DMS153 (cell line): ENCODE measurements at places on chromosomes 2 and 18.

DNA sequence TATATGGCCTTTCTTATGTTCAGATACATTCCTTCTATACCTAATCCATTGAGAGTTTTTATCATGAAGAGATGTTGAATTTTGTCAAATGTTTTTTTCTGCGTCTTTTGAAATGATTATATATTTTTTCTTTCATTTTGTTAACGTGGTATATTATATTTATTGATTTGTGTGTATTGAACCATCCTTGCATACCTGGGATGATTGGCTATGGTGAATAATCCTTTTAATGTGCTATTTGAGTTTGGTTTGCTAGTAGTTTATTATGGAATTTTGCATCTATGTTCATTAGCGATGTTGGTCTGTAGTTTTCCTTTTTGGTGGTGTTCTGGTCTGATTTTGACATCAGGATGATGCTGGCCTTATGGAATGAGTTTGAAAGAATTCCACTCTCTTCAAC lies 11.8 kb downstream of the IL36G start:
- no peak for DNase-seq

DNA sequence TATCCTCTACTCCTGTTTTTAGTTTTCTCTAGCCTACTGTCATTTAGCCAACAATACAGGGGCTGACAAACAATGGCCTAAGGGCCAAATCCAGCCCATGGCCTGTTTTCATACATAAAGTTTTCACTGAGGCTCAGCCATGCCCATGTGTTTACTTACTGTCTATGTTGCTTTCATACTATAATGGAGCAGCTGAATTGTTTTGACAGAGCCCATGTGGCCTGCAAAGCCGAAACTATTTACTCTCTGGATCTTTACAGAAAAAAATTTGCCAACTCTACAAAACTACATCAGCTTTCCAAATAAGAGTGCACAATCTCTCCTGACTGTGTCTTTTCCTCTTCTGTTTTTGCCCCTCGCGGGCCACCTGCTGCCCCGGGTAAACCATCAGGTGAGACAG lies 24.0 kb downstream of the LGALSL start:
- no peak for DNase-seq

GRCh38 chr2:196169516-196169915 lies 1.9 kb downstream of the STK17B start:
- DNase-seq = no peak

DNA sequence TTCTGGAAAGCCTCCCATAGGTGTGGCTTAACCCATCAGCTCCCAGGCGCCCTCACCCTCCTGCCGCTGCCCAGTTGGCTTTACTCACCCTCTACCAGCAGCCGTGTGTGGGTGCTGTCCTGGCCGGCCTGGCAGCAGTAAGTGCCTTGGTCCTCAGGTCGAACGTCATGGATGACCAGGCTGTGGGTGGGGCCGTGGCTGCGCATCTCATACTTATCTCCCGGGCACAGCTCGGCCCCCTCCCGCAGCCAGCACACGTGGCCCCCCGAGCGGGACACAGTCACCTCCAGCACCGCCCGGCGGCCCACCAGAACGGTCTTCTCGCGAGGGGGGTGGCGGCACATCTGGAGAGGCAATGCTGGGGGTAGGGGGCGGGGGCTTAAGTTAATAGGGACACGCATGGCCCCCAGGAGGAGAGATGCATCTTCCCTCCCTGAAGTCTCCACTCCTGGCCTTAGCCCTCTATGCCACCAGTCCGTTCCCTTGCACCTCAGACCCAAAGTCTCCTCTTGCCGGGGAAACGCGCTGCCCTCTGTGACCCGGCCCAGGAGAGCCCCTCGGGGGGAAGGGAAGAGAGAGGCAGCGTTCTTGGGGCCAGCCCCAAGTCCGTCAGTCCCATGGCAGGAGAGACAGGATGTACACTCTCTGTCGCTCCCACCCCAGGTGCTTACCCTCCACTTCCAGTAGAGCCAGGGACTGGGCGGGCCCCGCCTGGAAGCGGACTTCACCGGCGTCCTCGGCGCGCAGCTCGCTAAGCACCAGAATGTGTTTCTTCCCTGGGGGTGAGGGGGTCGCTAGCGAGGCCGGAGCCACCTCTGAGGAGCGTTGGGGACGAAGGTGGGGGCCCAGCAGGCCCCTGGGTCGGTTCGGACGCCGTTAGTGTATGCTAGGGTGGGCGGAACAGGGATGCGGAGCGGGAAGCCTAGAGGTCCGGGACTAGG lies 7.9 kb downstream of the TMEM198 start:
- DNase-seq = peak; percentile 43

GRCh38 chr2:37167636-37168180 lies 10.9 kb upstream of the EIF2AK2 start:
- no peak for DNase-seq

- no peak for DNase-seq
Observed at GRCh38 chr2:183009249-183009899, 28.9 kb downstream of the NCKAP1 start.
